ENCODE measurements at places on chromosomes 6 and 20.

- no peak for DNase-seq
Observed at GRCh38 chr6:39731565-39731964, 6.4 kb upstream of the KIF6 start.

DNA sequence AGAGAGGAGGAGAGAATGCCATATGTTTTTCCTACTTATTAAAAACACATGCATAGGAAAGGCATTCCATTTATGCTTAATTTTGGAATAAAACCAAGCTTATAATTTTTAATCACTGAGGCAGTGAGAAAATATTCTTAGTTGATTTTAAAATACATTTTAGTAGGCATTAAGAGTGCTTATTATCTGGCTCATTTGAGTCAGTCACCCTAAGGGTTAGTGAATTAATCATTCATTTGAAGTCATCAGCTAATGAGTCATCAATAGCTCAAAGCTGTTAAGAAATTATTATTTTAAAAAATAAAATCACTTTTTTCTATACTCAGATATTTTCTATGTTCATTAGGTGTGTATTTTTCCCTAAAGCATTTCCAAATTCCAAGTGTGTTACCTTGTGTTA is 81.6 kb downstream of the TMEM200A start:
- peak; percentile 44 for DNase-seq

- no peak for DNase-seq
Observed at GRCh38 chr6:130381012-130381411, 15.2 kb downstream of the TMEM200A start.

- DNase-seq: no peak
Observed at GRCh38 chr20:17887331-17888030, 81.1 kb downstream of the SNX5 start.

GRCh38 chr6:117494283-117494682 is 11.8 kb downstream of the DCBLD1 start:
- DNase-seq: peak; percentile 47

GRCh38 chr20:32971703-32972161 is 32.5 kb downstream of the SUN5 start:
- DNase-seq: no peak

DNA sequence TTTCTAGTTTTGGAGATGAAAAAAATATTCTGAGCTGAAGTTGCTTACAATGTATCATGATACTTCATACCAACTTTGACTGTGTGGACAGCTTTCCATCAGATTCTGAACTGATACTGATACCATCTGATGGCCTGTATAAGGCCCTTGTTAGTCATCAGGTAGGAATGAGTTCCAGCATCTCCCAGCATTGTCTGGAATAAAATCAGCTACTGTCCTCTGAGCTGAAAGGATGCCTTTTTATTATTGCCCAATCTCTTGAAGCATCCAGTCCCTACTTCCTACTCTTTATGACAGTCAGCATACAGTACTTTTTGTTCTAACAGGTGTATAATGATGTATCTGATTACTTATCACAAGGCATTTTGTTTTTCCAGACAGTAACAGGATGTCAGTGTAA is 70.6 kb upstream of the EYA4 start:
- DNase-seq: no peak

DNA sequence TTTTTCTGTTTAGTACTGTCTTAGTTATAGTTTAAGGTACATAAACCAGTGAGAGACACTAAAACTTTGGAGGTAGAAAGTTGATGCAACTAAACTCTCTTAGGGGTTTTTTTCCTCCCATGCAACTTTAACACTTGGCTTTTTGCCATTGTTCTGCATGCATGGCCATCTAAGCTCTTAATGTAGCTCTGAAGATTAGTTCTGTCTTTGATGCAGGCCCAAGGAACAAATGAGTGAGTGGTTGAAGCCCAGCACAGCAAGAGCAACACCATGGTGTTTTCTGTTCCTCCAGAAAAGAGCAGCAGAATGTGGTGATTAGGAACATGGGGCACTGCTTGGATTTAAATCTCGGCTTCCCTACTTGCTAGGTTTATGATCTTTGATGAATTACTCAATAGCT is 89.3 kb downstream of the L3MBTL3 start:
- DNase-seq: no peak

GRCh38 chr20:40706977-40707582 is 18.0 kb upstream of the MAFB start:
- DNase-seq: no peak

DNA sequence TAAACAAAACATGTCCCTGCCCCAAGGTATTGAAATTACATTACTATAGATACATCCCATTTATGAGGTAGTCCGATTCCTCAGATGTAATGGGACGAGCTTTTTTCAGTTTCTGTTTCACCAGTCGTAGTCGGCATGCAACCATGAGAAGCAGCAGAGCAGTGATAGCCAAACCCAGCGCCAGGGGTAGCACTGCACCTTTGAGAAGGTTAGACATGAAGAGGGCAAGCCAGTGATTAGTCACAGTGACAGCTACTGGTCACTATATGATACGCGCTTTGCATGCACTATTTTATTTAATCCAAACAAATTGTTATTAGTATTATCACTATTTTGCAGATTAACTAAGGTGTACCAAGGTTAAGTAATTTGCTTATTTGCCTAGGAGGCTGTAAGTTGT is 43.7 kb downstream of the LRP11 start:
- DNase-seq: no peak

GRCh38 chr20:2132461-2132901 is 30.9 kb downstream of the STK35 start:
- DNase-seq: peak; percentile 64

DNA sequence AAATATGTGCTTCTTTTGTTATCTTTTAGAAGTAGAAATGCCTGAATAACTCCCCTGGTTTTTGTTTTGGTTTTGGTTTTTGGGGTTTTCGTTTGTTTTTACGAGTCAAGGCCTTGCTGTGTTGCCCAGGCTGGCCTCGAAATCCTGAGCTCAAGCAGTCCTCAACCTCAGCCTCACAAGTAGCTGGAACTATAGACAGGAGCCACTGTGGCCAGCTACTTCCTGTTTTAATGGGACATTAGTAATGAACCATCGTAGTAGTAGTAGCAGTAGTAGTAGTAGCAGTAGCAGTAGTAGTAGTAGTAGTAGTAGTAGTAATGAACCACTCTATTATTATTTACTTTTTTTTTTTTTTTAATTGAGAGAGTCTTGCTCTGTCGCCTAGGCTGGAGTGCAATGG is 66.0 kb downstream of the UBR2 start:
- no peak for DNase-seq

DNA sequence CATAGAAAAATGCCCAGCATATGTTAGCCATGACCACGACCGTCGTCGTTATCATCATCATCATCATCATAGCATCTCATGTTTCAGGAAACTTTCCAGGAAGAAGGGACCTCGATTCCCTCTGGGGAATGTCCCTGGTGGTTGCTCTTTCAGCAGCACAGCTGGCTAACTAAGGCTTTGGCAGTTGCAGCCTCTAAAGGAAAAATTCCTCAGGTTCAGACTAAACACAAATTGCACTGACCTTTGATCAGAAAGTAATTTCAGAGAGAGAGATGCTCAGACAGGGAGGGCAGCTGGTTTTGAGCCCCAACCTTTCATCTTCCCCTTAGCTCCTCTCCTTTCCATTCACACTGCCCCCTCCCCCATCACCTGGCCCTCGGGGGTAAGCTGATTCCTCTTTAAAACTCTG is 5.6 kb upstream of the CFB start:
- DNase-seq: peak; percentile 31

- DNase-seq: no peak
Observed at GRCh38 chr6:44678252-44678935, 290.9 kb downstream of the CDC5L start.

DNA sequence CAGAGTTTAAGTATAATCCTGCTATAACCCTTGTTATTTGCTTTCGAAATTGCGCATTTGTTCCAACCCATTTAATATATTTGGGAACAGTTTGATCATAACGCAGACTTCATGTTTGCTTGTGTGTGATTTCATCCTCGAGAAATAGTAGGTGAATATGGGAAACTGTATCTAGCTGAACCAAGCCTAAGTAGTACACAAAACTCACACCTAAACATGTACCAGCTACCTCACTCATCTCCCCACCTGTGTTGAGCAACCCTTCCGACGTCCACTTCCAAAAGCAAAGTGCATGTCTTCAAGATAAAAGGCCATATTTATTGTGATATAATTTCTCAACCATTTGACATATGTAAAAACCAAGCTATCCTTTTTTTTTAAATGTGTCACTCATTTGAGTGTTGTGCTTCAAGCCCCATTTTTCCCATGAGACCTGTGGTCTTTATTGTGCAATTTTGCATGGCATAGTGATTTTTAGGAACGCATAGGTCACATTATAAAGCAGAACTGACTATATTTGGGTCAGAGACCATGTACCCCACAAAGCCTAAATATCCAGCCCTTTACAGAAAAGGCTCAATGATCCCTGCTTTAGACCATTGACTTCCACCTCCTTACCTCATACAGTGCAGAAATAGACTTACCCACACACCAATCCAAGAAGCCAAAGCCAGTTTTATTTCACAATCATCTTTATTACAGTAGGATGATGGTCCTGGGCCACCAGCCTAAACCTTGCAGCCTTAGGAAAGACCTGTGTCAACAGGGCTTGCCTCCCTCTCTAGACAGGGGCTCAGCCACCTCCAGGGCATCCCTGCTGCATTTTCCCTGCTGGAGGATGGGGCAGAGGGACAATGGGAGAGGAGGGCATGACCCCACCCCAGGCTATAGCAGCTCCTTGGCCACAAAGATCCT is 7.1 kb downstream of the CCND3 start:
- no peak for DNase-seq

GRCh38 chr20:8542110-8542486 is 410.0 kb downstream of the PLCB1 start:
- no peak for DNase-seq

DNA sequence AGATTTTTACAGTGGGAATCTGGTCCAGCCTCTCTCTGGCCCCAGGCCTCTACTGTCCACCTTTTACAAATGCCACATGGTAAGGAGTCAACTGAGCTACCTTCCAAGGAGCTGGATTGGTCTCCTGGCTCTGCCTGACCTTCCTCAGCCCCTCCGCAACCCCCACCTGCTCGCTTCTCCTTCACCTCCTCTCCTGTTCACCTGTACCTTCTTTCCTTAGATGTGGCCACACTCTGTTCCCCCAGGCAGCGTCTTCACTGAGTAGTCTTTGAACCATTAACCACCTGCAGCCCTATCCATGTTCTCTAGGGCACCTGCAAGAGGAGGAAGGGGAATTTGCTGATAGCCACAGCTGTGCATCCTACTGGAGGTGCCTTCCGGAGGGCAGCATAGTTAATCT is 55.3 kb upstream of the DDR1 start:
- no peak for DNase-seq

DNA sequence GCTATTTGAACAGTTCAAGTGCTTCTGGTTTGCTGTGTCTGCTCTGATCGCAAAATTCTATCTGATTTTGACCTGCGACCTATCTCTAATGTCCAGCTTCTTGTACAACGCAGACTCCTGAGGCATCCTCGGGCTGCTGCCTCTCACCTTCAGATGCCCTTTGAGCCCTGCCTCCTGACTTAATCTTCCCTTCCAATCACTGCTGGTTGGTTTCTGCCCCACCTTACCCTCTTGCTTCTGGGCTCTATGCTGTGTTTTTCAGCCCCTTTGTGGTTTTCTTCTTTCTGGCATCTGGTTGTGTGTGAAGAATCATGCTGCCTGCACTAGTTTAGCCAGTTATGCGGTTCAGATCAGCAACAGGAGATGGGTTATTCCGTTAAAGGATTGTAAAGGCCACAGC is 131.2 kb upstream of the THEMIS start:
- no peak for DNase-seq

DNA sequence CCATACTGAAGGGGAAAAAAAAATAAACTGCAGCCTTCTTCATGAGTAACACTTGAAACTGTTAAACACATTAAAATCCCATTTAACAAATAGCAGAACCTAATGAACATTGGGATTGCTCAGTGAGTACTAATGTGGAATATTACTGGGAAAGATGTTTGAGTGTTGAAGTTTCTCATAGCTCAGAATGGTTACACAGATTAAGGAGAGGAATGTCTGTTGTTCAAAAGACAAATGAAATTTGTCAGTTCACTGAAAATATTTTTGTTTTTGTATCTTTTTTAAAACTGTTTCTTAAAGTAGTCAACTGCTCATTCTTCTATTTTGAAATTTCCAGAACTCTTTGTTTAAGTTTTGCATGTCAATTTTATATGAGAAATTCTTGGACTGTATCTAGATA is 374.3 kb downstream of the LAMA2 start:
- DNase-seq: no peak

GRCh38 chr20:45836841-45837240 is 3.2 kb downstream of the SNX21 start:
- DNase-seq: peak; percentile 42

GRCh38 chr6:42512579-42512978 is 51.2 kb upstream of the UBR2 start:
- no peak for DNase-seq

GRCh38 chr6:141667580-141668309 is 465.0 kb upstream of the GJE1 start:
- DNase-seq: no peak

- DNase-seq: no peak
Observed at GRCh38 chr6:135195041-135195440, 13.9 kb downstream of the MYB start.

GRCh38 chr20:49612127-49612738 is 44.3 kb upstream of the PTGIS start:
- no peak for DNase-seq
